ENCODE measurements at places on chromosomes 4 and X. TPM values are rescaled to one million over a fixed set of nuclear protein-coding genes. Genes with fewer than 3 reads are reported as not detected.
A peak's percentile ranks its signal among the peaks of the same experiment; 100 is the strongest.

GRCh38 chr4:174005422-174005821, 278.0 kb downstream of the FBXO8 start:
- H3K27ac ChIP-seq: no peak overlapping the region
- no peaks in the 10 kb centered on the region for H3K36me3 ChIP-seq
- no peaks in the 10 kb centered on the region for H3K4me1 ChIP-seq
- no peak overlapping the region for H3K4me3 ChIP-seq
- DNase-seq: no peak

DNA sequence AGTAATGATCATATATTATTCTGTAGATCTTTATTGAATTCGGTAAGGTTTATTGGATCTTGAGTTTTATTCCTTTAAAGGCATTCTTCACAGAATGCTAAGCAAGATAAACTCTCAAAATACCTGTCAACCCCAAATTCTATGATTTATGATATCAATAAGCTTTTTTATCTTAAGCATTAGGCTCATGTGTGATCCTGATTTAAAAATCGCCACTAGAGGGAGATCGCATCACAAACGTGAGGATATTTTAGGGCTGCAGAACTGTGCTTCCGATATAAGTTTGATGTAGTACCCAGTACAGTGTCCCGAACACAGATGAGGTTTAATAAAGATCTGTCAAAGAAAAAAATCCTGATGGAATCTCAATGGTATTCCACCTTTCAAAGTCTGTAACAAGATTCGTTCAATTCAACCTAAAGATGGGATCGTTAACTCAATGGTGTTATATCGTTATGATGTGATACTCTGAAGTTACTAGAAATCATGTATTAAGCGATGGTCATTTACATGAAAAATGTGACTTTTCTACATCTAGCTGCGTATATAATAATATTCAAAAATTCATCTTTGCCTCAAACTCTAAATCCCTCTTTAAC, 169.0 kb downstream of the CORIN start:
- H3K27ac ChIP-seq: no peak overlapping the region
- no peaks in the 10 kb centered on the region for H3K27me3 ChIP-seq
- peak; percentile 15 for DNase-seq
- H3K4me1 ChIP-seq: no peaks in the 10 kb centered on the region

GRCh38 chr4:10104211-10104990, 12.2 kb downstream of the WDR1 start:
- H3K27me3 ChIP-seq: no peaks in the 10 kb centered on the region
- H3K27ac ChIP-seq: no peak overlapping the region
- peaks cover 68% of the 10 kb centered on the region for H3K36me3 ChIP-seq
- peaks cover 45% of the 10 kb centered on the region for H3K4me1 ChIP-seq

DNA sequence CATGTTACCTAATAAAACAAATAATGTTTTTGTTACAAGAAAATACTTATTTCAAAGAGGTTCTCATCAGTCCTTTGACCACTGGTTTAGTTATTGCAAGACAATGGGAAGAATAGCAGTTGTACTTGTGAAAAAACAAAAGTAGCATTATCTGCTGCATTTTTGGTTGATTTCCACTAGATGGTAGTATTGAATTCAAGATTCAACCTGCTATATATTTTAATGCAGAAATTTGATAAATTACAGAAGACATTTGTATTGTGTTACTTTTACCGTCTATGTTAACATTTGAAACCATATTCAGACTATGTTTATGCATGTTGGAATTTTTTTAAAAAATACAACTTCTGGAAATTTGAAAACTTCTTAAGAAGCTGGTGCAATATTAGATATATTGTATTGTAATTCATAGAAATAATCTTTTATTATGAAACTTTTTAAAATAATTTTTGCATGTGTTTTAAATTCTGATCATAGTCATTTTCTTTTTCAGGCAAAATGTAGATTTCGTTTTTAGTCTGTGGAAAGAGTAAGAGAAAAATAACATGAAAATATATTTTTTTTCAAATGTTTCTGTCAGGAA, 56.4 kb downstream of the SPCS3 start:
- DNase-seq: no peak
- no peaks in the 10 kb centered on the region for H3K36me3 ChIP-seq
- H3K4me3 ChIP-seq: no peak overlapping the region
- no peaks in the 10 kb centered on the region for H3K27me3 ChIP-seq
- no peaks in the 10 kb centered on the region for H3K4me1 ChIP-seq

DNA sequence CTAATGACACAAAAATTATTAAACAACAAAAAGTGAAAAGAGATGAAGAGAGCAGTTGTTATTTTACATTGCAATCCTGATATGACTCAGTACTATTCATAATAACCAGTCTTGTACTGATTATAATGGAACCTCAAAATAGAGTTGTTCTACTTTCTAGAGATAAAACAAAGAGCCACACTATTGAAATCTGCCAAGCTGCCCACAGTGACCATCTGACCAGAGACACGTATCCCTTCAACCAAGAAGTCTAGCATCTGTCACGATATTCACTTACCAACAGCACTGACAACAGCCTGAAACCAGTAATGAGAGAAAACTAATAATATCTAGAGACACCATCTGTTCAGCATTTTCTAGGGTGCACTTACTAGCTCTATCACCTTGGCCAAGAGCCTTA, 466.7 kb downstream of the NKX6-1 start:
- H3K27ac ChIP-seq: no peak overlapping the region
- no peak overlapping the region for H3K4me3 ChIP-seq
- H3K36me3 ChIP-seq: no peaks in the 10 kb centered on the region
- no peaks in the 10 kb centered on the region for H3K4me1 ChIP-seq

Gene TMEM131L
- polyA plus RNA-seq: 58.3 TPM

Gene SLC10A3
- polyA plus RNA-seq: 33.1 TPM

All from CD14-positive monocyte (primary cell).